ENCODE measurements at places on chromosomes 2 and 18.

- peak; percentile 86 for DNase-seq
These were observed at the start of gene CFLAR for GRCh38 chr2:201116115-201116958. TSS of gene CFLAR (plus strand) at chr2:201116164. CDS start at chr2:201129866, 13,702 bp downstream.

- DNase-seq: no peak
These were observed 182.6 kb downstream of the PID1 start for GRCh38 chr2:229088517-229088913.

DNA sequence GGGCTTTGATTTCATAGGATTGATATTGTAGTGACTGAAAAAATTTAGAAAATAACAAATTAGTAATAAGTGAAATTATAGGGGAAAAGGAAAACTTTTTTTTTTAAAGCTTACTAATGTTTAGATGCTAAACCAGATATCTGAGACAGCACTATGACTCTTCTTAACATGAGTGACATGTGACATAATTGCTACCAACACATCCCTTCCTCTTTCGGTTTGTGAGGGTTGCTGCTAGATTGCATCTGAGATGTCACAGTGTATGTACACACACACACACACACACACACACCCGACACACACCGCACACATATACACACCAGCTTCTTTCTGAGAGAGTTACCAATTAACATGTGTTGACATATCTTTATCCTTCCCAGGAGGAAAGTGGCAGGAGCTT lies 18.0 kb downstream of the RAPGEF4 start:
- DNase-seq: no peak

DNA sequence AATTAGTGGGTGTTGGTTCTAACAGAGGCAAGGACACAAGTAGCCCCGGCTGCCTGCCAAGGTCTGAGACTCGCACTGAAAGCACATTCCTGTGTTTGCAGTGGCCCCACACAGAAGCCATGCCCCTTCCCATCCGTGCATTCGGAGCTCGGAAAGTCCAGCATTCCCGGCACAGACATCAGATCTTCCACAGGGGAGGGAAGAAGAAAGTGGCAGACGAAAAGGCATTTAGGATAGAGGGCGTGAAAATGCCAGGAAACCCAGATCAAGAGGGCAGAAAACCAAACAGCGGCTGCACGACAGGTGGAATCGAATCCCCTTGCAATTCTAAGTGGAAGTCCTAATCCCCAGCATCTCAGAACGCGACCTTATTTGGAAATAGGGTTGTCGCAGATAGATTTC lies 105.5 kb upstream of the ASB18 start:
- DNase-seq: no peak

DNA sequence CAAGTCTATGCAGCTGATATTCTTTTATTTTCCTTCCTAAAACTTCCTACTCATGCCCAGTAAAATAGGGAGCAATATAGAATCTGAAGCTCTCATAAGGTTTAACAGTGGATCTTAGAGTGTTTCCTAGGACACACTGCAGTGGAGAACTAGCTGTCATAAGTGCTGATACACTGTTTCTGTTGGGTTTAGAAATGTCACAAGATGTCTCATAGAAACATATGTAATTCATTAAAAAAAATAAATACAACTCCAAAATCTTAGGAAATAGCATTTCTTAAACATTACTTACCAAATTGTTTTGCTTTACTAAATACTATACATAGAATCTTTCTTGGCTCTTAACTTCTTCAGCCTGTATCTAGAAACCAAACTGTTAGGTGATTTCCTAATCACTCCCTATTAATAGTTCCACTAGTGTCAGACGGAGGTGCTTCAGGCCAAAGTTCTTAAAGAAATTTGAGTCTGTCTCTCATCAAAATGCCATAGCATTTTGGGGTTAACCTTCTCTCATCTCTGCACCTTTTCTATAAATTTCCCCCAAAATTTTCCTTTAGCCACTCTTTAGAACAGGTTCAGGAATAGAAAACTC lies 93.7 kb downstream of the CERKL start:
- no peak for DNase-seq

DNA sequence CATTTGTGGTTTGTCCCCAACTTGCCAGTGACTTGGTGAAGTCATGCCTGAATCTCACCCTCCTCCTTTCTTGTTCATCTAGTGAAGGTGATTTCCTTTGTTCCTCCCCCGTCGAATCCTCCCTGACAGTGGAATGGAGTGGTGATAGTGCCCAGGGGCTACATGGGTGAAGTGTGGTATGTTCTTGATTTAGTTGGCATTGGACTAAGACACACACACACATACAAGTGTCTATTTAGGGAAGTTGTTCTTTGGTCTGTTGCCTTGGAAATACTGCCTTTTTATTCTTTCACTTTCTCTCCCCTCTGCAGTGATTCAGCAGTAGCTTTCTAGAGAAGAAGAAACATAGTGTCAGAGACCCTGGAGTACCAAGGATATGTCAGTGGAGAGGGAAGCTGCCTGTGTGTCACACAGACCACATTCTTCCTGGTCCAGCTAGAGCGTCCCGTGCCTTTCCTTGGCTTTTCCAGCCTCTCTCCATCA lies 10.9 kb downstream of the INPP4A start:
- peak; percentile 65 for DNase-seq
